Dermis microvascular lymphatic vessel endothelial cell (primary cell): ENCODE measurements at places on chromosomes 11 and 22. TPM values are rescaled to one million over a fixed set of nuclear protein-coding genes. Genes with fewer than 3 reads are reported as not detected.
A peak's percentile ranks its signal among the peaks of the same experiment; 100 is the strongest.

GRCh38 chr22:35148381-35148780, 82.4 kb downstream of the ISX start:
- DNase-seq, result no peak

DNA sequence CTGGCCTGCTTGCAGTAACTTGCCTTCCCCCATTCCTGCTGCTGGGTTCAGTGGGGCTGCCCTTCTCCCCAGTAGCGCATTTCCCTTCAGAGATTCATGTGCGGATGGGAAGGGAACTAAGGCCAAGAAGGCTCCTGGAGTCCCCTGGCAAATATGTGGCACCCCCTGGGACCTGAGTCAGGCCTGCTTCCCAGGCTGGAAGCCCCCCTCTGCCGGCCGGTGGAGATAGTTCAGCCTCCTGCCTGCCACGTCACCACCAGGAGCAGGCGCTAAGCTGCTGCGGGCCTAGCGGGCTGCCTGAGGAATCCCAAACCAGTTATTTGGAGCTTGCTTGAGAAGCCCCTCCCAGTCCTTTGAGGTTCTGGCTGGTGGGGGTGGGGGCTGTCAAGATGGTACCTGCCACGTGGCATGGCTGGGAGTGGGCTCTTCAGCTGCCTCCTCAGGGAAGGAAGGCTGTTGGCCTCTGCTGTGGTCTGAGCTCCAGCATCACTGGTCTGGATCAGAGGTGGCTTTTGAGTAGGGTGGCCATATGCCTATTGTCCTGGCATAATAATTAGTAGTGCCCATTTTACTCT, 2.0 kb downstream of the SERPINH1 start:
- peak; percentile 94 for DNase-seq

- peak; percentile 38 for DNase-seq
Observed at GRCh38 chr11:122656631-122657101, 1.1 kb downstream of the UBASH3B start.

GRCh38 chr22:32932176-32932575, 126.0 kb downstream of the SYN3 start:
- no peak for DNase-seq

GRCh38 chr11:63567044-63567840, 4.1 kb upstream of the PLAAT2 start:
- peak; percentile 78 for DNase-seq

GRCh38 chr11:123527947-123528346, 97.9 kb downstream of the GRAMD1B start:
- DNase-seq, result no peak

- no peak for DNase-seq
Observed at GRCh38 chr11:3934658-3935057, 79.2 kb downstream of the STIM1 start.

GRCh38 chr22:46139895-46140350, 10.4 kb upstream of the PPARA start:
- no peak for DNase-seq

DNA sequence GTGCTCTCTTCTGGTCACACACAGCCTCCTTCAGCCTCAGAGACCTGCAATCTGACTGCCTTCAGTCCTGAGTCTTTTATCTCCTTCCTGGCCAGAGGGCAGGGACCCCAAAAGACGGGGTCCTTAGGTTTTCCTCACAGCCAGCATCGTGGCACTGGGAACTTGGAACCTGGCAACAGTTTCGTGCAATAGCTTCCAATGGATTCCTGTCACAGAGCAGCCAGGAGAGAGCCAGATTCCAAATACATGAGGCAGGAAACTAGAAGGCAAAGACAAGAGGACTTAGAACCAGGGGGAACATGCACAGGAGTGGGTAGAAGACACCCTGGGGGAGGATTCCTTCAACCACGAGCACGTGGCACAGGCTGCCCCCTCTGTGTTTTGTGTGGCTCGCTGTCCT, 48.6 kb downstream of the C11orf91 start:
- DNase-seq, result no peak

DNA sequence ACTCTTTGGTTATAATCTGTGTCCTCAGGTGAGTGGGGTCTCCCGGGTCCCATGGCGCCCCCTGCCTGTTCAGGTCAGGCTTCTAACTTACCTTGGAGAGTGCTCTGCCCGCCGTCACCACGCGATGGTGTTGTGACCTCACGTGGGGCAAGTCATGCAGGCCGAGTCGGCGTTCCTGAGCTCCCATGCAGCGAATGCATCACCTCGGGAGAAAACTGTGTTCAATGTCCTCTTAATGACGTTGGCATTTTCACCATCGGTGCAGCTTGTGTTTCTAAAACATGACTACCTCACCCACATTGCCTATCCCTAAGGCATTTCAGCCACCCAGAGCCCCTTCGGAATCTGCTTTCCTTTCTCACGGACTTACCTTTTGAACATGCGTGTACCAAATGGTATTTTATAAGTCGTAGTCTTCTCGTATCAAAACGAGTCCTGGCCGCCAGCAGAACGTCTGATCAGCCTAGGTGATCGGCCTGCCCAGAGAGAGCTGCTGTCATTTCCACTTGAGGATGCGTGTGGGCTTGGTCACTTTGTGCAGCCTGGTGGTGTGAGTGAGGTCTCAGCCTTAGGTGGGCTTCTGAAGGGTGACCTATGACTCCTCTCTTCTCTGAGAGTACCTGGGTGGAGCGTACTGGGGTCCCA, 64.8 kb downstream of the TBC1D22A start:
- DNase-seq, result peak; percentile 17

GGTLC2 gene
- total RNA-seq, result not detected in 2 replicates

LRP4 gene
- total RNA-seq, result 0.76 and 0.77 TPM in 2 replicates

POLR3H gene
- total RNA-seq, result 11.8 and 14.4 TPM in 2 replicates

STX3 gene
- 62.4 and 102 TPM in 2 replicates for total RNA-seq

CARD16 gene
- total RNA-seq, result 53.5 and 65.6 TPM in 2 replicates
